ENCODE measurements at places on chromosomes 16 and 17.
A peak's percentile ranks its signal among the peaks of the same experiment; 100 is the strongest.

DNA sequence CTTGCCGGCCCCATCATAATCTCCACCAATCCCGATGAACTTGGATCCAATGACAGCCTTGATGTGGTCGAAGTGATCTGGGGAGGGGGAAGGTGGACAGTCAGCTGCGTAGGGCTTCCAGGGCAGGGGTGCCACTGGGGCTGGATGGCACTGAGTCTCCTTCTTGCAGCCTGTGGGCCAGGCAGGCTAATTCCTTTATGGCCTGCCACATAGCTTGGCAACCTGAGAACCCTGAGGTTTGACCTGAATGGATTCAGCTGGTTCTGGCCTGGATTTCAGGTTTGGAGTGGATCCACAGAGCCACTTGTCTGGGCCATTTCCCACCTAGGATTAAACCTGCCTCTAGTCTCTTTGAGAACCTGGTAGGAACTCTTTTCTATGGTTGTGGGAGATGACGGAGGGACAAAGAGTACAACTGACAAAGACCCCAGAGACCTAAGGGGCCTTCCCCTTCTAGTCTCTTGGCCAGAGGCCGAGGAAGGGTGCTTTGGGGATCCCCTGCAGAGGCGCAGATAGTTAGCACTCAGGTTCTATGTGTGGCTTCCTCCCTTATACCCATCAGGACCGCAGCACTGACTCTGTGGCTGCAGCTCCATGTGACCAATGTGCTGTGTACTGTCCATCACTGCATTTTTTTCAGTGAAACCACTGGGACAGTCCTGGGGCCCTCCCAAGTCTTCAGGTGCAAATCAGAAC, 9.2 kb upstream of the DPEP3 start:
- no peak for DNase-seq

DNA sequence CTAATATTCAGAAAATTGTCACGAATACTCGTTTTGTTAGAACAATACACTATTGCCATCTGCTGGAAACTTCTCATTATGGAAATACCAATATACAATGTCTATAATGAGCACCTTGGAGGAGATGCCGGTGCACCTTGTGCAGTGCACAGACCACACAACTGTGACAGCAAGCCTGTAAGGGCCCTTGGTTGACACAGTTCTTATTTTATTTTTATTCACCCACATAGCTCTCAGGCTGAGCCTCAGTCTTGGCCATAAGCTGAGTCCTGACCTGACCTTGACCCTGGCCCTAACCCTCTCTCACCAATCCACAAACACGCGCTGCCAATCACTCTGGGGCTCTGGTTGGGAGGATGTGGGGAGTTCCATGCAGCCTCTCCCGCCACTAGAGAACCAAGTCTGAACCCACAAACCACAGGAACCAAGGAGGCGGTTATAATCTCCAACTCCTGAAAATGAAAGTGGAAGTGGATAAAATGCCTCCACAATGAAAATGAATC, 7.6 kb downstream of the AIPL1 start:
- DNase-seq, result no peak

DNA sequence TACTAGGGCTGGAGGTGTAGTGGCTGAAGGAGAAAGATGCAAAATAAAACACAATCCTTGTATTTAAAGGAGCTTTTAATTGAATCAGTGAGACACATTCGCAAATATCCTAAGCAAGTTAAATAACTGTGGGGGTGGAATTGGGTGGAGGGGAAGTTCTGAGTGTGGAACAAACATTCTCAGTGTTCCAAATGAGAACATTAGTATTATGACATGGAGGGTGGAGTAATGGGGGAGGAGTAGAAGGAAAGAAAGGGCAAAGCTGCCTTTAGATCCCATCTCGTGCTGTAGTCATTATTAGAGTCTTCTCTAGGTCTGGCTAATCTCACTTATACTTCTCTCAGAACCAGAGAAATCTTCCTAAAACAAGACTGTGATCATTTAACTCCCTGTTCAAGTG, 169.7 kb downstream of the ANKFN1 start:
- DNase-seq, result peak; percentile 38

DNA sequence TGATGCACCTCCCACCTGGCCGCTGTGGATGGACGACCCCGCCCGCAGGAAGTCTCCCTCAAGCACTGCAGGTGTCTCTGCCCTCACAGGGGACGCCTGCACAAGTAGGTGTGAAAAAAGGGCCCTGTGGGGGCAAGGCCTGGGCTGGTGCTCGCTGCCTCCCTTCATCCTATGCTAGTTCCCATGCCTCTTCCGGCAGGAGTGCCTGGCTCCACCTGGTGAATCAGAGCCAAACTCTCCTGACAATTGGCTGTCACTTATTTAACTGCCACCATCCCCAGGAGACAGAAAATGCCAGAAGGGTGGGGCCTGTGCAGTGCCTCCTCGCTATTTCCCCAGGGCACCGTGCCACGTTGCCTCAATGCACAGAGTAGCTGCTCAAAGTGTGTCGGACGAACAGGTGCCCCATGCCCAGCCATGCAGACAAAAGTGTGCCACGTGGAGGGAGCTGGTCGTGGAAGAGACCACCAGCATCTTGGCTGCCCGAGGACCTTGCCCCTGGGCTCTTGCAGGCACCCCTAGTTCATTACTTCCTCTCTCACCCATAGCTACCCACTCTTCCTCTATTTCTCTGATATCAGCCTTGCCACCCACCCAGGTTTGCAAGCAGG, 170.7 kb downstream of the SEC14L1 start:
- no peak for DNase-seq

DNA sequence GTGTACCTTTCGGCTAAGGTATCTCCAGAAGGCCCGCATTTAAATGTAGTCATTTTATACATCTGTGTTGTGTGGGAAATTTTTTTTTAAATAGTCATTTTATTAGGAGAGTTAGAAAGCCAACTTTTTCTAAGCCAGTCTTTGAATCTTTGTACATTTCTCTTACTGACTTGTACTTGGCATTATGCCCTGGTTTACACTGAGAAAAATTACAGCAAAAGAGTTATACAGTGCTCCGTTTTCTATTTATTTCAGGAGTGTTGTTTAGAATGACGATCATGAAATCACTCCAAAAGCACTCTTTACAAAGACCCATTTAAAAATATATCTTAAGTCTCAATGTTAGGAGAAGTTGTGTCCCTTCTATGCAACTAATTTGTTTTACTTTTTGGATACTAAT, 91.8 kb downstream of the CYB561 start:
- DNase-seq, result no peak

- DNase-seq, result peak; percentile 61
Measured at GRCh38 chr16:59632276-59632855, 898.2 kb upstream of the GOT2 start.

DNA sequence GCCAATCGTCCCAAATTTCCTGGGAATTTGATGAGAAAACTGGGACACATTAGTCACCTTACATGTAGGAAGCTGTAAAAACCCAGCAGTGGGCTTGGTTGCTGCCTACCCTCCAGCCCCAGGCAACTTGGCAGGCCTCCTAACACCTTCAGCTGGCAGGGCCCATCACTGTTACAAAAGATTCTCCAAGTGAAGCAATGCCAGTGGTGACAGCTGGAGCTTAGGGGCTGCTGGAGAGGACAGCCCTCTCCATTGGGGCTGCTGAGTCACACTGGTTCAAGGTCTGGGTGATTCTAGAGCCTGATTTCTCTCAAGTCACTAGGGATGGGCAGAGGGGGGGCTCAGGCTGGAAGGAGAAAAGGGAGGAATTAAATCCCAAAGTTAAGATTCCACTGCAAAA, 180.6 kb downstream of the COPRS start:
- peak; percentile 18 for DNase-seq
